ENCODE measurements at places on chromosomes 1 and 21.

DNA sequence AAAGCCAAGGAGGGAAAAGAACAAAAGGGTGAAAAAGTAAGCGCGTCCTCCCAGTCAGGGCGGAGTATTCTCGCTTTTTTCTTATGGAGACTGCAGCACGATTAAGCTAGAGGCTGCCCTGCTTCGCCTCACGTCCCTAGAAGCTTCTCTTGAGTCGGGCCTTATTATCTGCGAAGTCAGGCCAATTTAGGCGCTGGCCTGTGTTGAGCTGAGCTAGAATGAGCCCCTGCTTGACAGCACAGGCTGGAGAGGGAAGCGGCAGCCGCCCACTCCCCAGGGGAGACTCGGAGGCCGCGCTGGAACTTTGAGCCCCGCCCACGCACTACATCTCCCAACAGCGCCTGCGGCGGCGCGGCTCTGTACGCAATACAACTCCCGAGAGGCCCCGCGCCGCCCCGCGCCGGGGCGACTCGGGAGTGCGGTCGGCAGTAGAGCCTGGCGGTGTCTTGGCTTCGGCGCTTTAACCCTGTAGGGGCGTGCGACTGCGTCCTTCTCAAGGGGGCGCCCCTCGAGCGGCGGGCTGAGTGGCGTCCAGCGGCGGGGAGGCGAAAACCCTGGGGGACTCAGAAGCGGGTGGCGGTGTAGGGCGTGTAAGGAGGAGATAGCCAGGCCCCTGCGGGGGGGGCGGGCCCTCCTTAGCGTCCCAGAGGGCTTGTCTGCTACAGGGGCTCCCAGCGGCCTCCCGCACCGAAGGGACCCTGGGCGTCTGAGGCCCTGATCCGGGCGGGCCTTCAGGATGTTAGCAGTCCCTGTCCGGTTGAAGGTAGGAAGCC lies 888 bp downstream of the ZNF436 start:
- DNase-seq = peak; percentile 58

- no peak for DNase-seq
Observed at GRCh38 chr1:2389644-2390043, 1.7 kb downstream of the MORN1 start.

DNA sequence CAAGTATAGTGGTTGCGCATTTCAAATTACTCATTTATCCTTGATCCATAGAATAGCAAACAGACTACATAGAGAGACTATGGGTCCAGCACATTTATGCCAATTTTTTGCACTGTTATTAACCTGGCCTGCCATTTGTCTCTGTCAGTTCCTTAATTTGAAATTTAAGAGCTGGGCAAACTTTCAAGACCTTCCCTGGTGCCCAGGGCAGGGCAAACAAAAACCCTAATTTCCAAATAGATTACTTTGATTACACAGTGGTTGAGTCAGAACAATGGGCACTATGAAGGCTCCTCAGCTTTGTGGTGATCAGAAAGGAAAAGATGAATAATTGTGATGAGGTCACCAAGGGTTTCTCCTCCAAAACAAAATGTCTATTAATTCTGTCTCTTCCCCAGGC lies 80.6 kb downstream of the TNFSF18 start:
- no peak for DNase-seq

- no peak for DNase-seq
Observed at GRCh38 chr1:71583756-71584155, 502.9 kb upstream of the ZRANB2 start.

- no peak for DNase-seq
Observed at GRCh38 chr1:11352816-11353799, 80.1 kb downstream of the UBIAD1 start.

GRCh38 chr21:32705139-32705538 lies 22.7 kb downstream of the SYNJ1 start:
- DNase-seq = no peak

DNA sequence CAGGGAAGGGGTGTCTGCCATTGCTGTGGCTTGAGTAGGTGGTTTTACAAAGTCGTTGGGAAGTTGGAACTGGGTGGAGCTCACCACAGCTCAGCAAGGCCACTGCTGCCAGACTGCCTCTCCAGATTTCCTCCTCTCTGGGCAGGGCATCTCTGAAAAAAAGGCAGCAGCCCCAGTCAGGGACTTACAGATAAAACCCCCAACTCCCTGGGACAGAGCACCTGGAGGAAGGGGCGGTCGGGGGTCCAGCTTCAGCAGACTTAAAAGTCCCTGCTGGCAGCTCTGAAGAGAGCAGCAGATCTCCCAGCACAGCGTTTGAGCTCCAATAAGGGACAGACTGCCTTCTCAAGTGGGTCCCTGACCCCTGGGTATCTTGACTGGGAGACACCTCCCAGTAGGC lies 124.2 kb downstream of the LHX8 start:
- DNase-seq = no peak

- no peak for DNase-seq
Observed at GRCh38 chr1:39964552-39964951, 9.6 kb downstream of the MFSD2A start.

- DNase-seq = no peak
Observed at GRCh38 chr21:37984416-37984815, 68.2 kb upstream of the KCNJ6 start.

DNA sequence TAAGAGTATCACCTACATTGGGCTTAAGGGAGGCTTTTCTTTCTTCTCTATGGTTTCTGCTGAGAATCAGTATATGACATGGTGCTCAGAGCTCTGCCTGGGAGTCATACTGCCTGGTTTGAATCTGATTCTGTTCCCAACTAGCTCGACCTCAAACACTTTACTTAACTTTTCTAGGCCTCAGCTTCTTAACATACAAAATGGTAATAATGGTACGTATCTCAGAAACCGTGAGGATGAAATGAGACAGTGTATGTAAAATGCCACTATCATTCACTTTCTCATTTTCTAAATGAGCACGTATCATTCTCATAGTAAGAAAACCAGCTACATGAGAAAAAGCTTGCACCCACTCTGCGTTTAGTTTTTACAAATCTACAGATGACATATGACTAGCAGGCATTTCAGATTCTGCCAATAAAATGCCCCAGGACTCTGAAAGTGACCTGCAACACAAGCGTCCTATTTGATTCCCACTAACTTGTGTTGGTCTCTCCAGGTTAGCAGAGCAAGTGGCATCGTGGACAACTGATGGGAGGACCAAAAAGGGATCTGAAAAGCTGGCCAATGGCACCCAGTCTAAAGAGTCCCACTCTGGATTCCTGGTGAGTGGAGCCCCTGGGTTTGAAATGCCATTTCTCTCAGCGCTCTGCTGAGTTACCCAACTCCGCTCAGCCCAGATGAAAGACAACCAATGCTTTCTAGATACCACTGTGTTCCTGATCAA lies 6.1 kb downstream of the CTNNBIP1 start:
- DNase-seq = no peak

DNA sequence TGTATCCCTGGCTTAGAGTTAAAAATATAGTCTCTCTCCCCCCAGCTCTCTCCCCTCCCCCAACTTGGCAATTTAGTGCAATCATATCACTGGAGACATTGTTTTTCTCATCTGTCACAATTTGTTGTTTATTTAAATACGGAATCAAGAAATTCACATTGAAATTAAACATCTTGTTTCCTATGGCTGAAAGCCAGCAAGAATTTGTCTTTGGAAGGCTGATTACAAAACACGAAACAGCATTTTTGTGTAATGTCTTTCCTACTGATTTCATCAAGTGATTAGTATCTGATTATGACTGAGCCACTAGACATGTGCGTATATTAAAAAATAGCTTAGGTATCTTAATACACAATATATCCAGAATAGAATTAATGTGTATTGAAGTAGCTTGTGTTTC lies 119.7 kb downstream of the LYPLAL1 start:
- no peak for DNase-seq

GRCh38 chr1:151499365-151499764 lies 11.8 kb upstream of the CGN start:
- no peak for DNase-seq

GRCh38 chr1:999725-1000356 lies at the start of gene HES4:
HES4 (minus strand) TSS chr1:1000097; CDS start chr1:999973, 124 bp downstream.
- DNase-seq = no peak

DNA sequence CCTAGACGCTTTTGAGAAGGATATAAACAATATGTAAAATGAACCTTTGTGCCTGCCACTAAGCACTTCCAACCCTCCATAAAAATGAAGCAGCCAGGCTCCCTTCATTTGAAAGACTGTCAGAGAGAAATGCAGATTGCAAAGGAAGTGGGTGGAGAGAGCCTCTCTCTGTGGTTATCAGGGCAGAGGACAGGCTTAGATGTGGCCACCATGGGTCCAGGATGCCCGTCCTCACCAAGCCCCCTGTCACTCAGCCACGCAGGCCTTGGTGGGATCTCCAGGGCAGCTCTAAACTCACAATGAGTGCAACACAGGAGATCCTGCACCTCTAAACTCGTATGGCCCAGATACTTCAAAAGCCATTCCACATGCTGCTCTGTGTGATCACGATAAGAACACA lies 37.9 kb downstream of the TMPRSS2 start:
- DNase-seq = no peak

GRCh38 chr1:175146529-175147213 lies 45.9 kb downstream of the KIAA0040 start:
- no peak for DNase-seq

- no peak for DNase-seq
Observed at GRCh38 chr1:67376381-67376780, 53.8 kb downstream of the SERBP1 start.

GRCh38 chr1:47681735-47682134 lies 243.9 kb downstream of the FOXD2 start:
- no peak for DNase-seq

DNA sequence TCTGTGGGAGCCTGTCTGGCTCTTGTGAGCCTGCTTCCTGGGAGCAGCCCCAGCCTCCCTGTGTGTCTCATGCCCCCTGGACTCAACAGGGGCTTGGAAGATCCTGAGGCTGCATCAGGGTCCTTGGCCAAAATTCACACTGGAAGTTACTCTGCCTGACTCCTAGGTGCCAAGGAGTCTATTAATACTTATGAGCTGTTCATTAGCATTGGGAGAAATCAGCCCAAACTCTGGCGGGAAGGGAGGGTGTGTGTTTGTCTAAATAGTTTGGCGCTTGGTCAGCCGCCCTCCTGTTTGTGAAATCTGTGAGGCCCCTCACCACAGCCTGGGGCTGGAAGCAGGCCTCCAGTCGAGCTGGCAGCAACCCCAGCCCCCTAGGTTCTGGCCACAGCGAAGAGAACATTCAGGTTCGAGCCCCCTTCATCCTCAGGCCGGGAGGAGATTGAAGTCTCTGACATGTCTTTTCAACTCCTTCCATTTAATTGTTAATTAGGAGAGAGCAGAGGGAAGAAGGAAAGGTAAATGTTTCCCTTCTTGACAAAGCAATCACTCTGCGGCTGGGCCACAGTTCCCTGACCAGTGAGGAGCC lies 82.1 kb upstream of the F3 start:
- no peak for DNase-seq

DNA sequence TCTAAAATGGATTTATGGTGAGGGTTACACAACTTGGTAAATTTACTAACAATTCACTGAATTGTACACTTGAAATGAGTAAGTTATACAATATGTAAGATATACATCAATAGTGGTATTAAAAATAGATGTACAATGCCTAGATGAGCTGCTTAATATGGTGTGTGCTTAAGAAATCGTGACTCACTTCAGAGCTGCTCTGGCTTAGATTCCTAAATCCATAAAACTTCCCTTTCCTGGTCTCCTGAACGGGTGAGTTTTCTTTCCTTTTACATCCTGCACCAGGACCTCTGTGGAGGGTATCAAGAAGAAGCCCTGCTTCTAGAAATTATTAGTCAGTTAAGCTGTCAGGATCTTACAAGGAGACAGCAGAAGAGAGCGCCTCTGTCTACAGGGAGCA lies 30.4 kb downstream of the H3-3A start:
- DNase-seq = no peak

GRCh38 chr1:59422921-59423575 lies 126.2 kb downstream of the FGGY start:
- DNase-seq = no peak

DNA sequence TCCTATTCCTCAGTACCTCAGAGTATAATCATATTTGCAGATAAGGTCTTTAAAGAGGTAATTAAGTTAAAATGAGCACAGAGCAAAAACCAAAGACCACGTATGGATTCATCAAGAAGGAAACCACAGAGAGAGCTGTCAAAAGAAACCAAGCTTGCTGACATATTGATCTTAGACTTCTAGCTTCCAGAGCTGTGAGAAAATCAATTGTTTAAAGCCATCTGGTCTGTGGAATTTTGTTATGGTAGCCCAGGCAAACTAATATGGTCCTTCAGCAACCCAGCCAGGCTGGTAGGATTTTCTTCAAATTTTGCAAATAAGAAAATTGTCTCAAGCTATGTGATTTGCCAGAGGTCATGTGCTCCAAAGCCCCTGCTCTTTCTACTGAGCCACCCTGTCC lies 62.5 kb downstream of the LRIG2 start:
- DNase-seq = no peak

DNA sequence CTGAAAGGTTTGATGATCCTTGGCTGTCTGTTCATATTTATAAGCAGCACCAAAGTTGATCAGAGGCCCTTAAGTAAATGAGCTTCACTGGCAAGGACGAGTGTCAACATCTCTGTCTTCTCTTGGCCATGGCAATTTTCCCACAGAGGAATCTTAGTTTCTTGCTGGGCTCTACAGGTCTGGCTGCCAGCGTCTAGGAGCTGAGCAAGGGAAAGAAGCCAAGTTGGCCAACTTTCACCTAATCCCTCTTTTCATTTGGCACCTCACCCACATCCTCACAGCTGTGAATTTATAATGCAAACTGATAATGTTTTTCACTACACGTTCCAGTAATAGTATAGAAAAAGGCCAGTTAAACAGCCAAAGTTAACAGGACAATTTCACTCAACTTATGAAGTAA lies 99.0 kb upstream of the LBR start:
- no peak for DNase-seq

DNA sequence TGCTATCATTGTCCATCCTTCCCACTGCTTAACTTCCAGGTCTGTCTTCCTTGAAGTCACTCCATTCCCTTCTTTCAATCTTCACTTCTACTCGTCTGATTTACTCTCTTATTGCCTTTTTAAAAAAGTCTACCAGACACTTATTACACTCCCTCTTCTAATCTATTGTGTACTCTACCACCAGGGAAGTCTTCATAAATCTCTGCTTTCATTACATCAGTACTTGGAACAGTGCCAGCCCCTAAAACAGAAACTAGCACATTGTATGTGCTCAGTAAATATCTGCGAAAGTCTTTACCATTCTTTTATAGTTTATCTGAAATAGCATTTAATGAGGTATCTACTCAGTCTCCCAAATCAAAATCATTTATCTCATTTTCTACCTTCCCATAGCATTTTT lies 236.4 kb downstream of the USH2A start:
- no peak for DNase-seq

GRCh38 chr1:15028102-15028501 lies 125.4 kb upstream of the TMEM51 start:
- DNase-seq = no peak

- DNase-seq = no peak
Observed at GRCh38 chr1:199619223-199619622, 408.3 kb upstream of the NR5A2 start.

GRCh38 chr1:56646611-56647010 lies 1.5 kb downstream of the PRKAA2 start:
- no peak for DNase-seq

DNA sequence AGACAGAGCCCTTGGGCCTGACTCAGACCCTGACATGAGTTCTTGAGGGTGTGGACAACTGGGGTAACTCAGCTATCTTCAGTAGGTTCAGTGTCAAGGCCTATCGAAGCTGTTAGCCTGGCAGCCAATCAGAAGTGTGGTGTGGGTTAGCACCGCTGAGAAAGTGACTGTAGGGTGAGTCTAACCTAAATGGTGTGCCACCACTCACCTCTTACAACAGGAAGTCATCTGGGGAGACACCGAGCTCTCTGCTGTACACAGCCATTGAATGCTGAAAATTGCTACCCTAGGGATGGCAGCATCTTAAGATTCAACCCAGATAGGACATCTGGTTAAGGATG lies 44.6 kb downstream of the RASSF5 start:
- no peak for DNase-seq

All from esophagus squamous epithelium (tissue), 5 donors.